ENCODE measurements at places on chromosomes 7 and 10.

- DNase-seq: no peak
Observed at GRCh38 chr7:150845421-150845861, 6.9 kb upstream of the AOC1 start.

- no peak for DNase-seq
Observed at GRCh38 chr7:157470701-157471131, 133.9 kb downstream of the DNAJB6 start.

DNA sequence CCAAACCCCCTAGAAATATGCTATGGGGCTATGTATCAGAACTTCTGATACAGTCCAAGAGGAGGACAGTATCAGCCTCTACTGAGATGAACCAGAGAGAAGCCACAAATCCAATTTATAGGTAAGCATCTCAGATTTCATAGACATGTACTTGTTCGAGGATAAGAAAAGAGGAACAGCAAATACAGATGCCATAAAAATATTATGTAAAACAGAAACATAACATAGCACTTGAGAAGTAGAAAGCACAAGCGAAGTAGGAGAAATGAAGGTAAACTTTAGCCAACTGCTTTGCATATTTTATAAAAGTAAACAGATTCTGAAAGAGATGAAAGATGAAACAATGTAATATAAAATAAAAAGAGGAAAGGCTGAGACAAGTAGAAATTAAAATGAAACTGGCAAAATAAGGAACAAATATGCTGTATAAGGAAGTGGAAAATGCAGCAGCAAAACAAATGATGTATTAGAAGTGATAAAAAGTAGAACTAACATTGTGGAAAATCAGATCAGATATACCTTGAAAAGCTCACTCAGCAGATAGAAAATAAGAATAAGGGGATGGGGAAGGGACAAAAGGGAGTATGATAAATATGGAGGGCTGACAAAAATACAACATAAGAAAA lies 135.1 kb downstream of the SKAP2 start:
- no peak for DNase-seq

DNA sequence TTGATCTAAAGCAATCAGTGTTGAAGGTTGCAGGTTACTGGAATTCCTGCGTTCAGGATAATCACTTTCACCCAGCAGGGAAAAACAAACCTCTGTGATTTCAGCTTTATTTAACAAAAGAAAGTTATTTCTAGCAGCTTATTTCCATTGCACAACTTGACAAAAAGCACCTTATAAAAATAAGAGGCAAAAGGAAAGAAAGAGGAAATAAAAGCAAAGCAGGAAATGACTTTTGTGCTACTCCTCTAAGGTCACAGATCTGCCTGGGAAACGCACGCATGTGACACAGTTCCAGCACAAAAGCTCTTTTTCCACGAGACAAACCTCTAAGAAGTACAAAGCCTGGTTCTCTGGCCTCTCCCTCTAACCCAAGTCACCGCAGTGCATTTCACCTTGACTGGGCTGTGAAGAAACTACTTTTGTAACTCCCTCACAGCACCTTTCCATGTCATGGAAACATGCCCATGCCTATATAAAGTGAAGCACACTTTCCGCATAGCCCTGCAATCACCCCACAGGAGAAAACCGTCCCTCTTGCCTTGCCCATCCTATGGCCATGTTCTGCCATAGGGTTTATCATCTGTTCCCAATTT lies 870 bp downstream of the ANK3 start:
- DNase-seq: no peak

GRCh38 chr10:28311104-28311503 lies 8.2 kb upstream of the MPP7 start:
- no peak for DNase-seq

- DNase-seq: no peak
Observed at GRCh38 chr10:131077031-131077430, 234.5 kb downstream of the TCERG1L start.
